Activated gamma-delta T cell treated with anti-CD3 and anti-CD28 coated beads, Interleukin-2, amount 50 U/mL, for 16 hours (primary cell): ENCODE measurements at places on chromosomes 12 and 14.

DNA sequence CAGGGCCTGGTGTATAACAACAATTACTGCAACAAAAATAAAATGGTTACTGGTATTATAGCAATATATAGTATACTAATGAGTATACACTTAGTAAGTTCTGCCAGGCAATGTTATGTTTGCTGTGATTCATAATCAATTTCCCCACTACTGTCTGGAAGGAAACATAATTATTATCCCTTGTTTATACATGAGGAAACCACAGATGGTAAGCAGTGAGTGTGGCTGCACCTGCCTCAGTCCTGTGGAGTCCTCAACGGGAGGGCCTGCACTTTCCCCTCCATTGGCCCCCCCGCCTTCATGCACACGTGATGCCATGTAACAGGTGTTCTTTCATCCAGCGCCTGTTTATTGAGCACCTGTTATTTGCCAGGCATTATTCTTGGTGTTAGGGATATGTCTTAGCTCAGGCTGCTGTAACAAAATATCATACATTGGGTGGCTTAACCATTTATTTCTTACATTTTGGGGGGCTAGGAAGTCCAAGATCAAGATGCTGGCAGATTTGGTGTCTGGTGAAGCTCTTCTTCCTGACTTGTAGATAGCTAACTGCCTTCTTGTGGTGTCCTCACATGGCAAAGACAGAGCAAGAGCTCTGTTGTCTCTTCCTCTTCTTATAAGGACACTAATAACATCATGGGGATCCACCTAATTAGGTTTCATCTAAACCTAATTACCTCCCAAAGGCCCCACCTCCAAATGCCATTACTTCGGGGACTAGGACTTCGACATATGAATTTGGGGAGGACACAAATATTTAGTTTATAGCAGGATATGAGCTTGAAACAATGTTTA lies 59.5 kb upstream of the CHGA start:
- no peak for DNase-seq

GRCh38 chr12:104353012-104353981 lies 49.8 kb downstream of the EID3 start:
- DNase-seq: no peak

- no peak for DNase-seq
These were observed 24.6 kb upstream of the SERPINA1 start for GRCh38 chr14:94412671-94413638.

DNA sequence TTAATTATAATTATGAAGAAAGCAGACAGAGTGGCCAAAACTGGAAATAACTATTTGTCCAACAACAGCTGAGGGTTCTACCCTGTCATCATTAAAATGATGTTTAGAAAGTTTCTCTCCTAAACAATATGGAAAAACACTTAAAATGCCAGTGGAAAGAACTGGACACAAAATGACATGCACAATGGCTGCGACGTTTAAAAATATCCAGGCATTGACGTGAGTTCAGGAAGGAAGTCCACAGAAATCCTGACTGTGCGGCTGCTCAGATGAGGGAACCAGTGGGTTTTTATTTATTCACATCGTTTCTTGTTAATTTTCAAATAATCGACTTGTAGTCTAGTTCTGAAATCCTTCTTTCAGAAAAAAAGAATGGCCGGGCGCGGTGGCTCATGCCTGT lies 58.3 kb downstream of the CCNK start:
- no peak for DNase-seq

- DNase-seq: no peak
These were observed 58.9 kb upstream of the KITLG start for GRCh38 chr12:88638966-88639760.

DNA sequence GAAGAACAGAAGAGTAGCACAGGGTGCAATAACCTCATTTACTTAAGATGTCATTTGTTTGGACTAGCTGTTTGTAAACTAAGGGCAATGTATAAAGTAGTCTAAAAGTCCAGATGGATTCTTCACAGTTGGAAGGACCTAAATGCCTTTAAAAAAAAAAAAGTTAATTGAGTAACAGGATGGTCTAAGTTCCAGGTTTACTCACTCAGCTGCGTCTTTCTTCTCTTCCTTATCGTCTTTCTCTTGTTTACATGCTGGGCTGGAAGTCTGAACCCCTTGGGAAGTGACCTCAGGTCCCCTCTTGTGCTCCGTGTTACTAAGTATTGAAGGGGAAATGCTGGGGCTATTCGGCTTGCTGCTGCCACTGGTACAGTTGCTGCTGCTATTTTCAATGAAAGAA lies 82.5 kb downstream of the SH2B3 start:
- DNase-seq: no peak

DNA sequence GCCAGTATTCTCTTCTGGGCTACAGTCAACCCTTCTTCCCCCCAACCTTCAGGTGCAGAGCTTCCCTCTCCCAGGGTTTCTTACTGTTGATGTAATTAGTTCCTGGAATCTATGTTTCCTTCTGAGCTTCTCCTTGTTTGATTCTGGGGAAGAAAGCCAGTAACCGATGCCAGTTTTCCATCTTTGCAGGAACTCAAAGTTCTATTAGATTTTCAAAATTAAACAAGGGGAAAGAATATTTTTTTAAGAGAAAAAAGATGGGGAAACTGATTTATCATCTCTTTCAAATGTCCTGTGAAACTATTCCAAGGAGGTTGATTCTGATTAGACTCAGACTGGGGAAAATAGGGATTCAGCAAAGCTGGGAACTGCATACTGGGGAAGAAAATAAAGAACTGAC lies 17.9 kb upstream of the FAM234B start:
- DNase-seq: no peak

DNA sequence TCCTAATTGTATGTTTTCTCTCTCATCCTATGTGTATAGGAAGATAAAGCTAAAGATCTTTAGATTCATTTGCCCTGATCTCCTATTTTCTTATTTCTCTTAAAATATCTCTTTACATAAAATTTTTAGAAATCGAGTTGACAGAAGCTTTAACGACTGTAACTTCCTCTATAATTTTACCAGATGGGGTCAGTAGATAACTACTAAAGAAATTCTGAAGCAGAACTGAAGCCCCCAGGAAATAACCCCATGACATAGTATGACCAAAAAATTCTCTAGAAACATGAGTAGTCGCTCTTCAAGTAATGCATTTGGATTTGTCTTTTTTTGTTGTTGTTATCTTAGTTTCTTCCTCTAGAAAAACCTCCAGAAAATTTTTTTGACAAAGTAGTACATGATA lies 288.0 kb downstream of the ERC1 start:
- DNase-seq: no peak
